ENCODE measurements at places on chromosomes 7 and 10. TPM values are rescaled to one million over a fixed set of nuclear protein-coding genes. Genes with fewer than 3 reads are reported as not detected.

The CCDC172 gene
- total RNA-seq = 1.0 TPM

The RBP4 gene
- 1.1 TPM for total RNA-seq

The FKBP9 gene
- 17.4 TPM for total RNA-seq

The FAM24B gene
- total RNA-seq = 0.85 TPM

The WEE2 gene
- not detected for total RNA-seq

The NRP1 gene
- 2.1 TPM for total RNA-seq

The SHTN1 gene
- total RNA-seq = 8.5 TPM

The NPVF gene
- not detected for total RNA-seq

The TSPAN33 gene
- 22.1 TPM for total RNA-seq

The ANK3 gene
- 38.6 TPM for total RNA-seq

DNA sequence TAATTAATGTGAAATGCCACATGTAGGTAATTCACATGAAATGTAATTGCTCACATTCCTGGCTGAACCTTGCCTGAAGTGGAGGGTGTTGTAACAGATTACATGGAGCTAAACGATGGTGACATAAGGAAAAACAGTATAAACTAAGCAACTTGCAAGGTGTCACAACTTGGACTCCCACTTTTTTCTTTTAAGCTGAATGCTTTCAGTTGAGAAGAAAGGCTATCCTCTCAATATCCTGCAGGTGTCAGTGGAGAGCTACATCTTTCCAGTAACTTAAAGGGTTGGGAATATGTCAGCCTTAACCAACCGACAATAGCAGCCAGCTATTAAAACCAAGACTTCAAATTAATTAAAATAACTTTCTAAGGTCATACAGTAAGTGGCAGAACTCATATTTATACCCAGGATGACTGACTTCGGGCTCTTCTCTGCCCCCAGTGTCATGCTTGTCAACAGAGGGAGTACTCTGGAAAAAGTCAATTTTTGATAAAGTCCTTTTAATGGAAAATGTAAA is 33.7 kb downstream of the NRBF2 start:
- peak; percentile 11 for DNase-seq

DNA sequence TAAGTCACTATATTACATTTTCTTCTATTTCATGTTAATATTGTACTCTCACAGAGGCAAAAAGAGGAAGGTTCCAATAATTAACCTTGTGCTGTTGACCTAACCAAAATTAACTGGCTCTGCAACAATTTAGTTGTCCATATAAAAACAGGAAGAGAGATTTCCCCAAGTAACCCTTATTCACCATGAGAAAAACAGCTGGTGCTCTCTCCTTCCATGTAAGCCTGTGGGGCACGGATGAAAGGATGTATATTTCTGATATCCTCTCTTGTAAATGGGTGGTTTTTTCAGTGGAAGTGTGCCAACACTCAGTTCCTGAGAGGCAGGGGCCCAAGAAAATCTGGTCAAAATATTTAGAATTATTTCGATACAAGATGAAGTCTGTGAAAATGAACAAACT is 358.1 kb downstream of the CRPPA start:
- DNase-seq = no peak

- DNase-seq = no peak
Measured at GRCh38 chr7:81682873-81683272, 87.0 kb downstream of the HGF start.

- DNase-seq = no peak
Measured at GRCh38 chr7:97982647-97983046, 7.3 kb downstream of the OCM2 start.

DNA sequence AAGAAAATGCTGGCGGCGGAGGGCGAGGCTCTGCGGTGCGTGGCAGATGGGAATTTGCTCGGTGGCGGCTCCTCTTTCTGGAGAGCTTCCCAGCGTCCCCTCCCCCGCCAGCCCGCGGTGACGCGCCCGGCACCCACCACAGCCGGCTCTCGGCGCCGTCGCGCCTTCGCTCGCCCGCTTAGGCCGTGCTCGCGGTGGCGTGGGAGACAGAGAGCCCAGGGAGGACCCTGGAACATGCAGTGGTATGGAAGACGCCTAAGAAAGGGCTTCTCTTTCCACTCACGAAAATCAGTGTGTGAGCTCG is 576 bp upstream of the CSGALNACT2 start:
- DNase-seq = peak; percentile 90

- DNase-seq = no peak
Measured at GRCh38 chr7:131235489-131236317, 92.0 kb upstream of the MKLN1 start.

DNA sequence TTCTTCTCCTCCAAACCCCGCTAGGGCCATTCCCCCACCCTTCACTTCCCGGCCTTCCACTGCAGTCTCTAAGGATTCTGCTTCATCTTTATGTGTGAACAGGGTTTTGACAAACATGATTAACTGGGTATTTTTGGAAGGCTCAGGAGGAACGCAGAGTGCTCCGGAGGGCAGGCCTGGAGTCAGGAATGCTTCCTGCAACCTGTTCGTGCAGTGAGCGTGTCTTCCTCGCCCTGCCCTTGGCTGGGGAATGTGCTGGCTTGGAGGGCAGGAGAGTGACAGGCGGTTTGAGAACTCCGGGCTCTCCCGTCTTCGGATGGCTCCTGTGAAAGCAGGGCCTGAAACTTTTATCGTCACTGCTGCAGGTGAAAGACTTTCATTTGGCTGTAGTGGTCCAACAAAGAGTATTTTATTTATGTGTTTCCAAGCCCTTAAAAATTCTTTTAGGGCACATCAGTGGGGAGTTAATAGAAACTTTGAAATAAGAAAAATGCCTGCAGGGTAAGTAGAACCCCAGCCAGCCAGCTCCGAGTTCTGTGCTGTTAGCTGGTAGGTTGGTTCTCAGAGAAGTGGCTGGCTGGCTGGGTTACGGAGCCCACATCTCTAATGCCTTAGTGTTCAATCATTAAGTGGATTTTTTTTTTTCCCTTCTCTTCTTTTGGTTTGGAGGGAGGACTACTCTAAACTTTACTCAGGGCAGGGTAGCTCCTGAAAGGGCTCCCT is 51.0 kb downstream of the TCF7L2 start:
- DNase-seq = no peak

DNA sequence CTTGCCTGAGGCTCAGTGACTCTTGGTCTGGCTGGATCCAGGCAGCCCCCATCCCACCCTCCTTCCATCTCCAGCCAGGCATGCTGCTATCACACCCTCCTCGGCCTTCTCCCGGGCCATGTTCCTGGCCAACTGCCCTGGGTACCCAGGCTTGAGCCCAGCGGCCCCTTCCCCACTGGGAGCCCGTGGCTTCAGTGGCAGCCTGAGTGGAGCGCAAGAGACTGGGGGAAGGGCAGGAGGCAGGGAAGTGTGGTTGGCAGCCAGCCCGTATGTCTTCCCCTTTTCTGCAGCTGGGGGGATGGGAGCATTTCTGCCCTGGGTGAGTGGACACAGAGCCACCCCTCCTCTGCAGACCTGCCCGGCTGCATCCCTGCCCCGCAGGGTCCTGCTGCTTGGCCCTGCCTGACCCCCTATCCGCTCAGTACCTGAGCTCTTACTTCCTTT is 148.5 kb downstream of the ARHGAP22 start:
- DNase-seq = peak; percentile 81

DNA sequence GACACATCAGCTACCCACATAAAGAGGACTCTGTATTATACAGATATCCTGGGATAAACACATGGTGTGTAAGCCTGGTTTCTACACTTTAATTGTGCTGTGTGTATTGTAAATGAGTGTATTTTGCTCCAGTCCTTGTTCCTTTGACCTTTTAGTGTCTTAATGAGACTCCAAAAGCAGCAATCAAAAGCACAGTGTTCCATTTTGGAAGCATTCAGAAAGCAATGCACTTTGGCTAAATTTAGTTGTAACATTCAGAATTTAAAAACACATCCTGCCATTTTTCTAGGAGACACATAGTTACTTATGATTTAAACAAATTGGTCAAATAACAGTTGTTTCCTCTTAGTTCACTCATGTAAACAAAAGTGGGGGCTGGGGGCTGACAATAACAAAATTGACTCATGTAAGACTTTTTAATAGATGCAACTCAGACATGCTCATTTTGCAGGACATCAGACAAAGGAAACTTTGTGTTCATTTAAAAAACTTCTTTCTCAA is 122.2 kb downstream of the GPR37 start:
- no peak for DNase-seq

GRCh38 chr10:5457741-5458140 is 41.6 kb downstream of the CALML5 start:
- DNase-seq = no peak

DNA sequence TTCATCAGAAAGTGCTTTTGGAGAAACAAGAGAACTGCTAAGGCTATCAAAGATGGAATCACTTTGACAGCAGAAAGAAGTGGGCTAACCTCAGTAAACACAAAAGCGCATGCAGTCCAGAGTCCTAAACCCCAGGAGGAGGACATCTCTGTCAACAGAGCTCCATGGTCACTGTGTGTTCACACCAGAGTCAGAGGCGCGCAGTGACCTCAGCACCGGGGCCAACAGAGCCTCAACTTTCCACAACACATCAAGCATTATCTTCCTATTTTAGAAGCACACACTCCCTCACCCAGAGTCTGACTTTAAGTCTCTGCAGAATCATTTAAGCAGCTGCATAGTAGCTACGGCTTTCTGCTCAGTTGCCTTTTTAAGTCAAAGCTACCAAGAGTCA is 195.3 kb downstream of the DIP2C start:
- DNase-seq = no peak

- no peak for DNase-seq
Measured at GRCh38 chr7:21422751-21423150, 5.1 kb upstream of the SP4 start.

- no peak for DNase-seq
Measured at GRCh38 chr10:124070666-124071065, 22.7 kb downstream of the CHST15 start.

DNA sequence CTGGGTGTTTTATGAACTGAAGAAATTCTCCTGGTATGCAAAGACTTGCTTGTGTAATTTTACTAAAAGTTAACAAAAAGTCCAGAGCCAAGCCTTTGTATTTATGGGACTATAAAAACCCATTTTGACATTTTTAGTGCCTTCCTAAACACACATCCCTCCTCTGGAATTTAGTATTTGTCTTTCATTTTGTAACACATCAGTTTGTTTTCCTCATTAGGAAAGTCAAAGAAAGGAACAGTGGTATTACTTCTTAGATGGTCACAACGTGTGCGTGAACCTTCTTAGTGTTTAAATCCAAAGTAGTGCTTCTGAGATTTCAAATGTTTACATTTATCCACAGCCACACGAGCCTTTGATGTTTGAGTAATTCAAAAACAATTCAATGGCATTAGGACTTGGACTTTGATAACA is 103.2 kb upstream of the TMEM106B start:
- no peak for DNase-seq
